Pancreas (tissue), 10 donors: ENCODE measurements at places on chromosomes 7 and 10.
A peak's percentile ranks its signal among the peaks of the same experiment; 100 is the strongest.

DNA sequence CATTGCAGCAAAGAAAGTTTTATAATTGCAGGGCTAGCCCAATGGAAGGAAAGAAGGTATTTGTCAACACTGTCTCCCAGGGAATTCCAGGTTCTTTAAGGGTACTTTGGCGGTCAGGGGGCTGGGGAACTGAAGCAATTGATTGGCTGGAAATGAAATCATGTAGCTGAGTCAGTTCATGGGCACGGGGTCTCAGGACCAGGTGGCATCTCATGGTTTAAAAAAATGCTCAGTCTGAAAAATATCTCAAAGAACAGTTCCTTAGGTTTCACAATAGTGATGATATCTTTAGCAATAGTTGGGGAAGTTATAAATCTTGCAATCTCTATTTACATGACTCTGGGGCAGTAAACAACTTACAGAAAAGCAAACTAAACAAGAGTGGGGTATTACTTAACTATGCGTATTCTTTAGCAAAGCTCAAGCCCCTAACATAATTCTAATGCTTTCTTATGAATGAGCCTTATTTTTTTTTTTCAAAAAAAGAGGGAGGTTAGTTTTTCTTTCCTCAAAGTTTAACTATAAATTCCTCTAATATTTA, 376.9 kb upstream of the NRG3 start:
- DNase-seq: no peak

- no peak for DNase-seq
Measured at GRCh38 chr7:84196084-84196503, 1.5 kb upstream of the SEMA3A start.

DNA sequence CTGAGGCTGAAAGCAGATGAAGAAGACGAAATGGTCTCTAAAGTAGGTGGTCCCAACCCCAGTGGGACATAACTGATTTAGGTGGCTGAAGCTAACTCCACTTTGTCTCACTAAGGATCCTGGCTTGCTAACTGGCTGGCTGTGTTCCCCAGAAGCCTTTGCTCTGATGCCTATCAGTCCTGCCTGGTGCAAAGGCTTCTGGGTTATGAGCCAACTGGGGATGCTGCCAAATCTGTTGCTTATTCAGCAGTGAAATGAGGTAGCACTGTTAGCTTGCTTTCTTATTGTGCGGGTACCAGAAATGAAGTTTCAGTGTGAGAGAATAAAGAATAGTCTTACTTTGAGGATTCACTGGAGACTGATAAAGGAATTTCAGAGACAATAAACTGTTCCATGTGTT, 18.1 kb downstream of the PRKG1 start:
- DNase-seq: peak; percentile 65

- DNase-seq: no peak
Measured at GRCh38 chr7:48837266-48837665, 87.1 kb upstream of the CDC14C start.

DNA sequence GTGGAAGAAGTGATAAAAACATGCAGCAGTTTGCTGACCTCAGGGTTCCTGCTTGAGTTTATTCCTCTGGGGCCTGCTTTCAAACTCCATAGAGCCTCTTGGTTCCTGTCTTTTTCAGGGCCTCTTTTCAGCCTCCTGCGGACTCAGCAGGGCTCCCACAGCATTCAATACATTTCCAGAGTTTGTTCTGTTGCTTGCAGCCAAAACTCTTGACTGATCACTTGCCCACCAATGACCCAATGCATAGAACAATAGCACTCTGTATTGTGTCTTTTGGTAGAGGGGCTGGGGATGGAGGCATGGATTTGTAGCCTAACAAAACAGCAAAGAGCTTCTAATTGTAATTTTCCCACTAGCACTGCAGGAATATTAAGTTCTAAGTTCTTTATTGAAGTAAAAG, 50.8 kb upstream of the CREB5 start:
- no peak for DNase-seq

DNA sequence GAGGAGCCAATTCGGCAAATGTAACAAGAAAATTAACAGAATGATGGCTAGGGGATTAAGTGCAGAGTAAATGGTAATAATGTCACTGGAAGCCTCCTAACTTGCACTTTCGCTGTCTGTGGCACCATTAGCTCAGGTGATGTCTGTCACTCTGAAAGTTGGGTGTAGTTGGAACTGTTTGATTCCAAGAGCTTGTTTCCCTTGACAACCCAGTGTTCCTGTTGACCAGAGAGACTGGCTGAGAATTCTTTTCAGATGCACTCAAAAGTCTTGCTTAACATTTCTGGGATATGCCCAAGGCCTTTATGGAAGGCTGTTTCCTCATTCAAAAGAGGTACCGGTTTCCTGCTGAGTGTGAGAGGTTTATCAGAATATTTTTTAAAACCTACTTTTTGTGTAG, 49.6 kb downstream of the PLPP4 start:
- no peak for DNase-seq

GRCh38 chr7:47190462-47190861, 391.4 kb downstream of the TNS3 start:
- DNase-seq: no peak

GRCh38 chr7:151687523-151688235, 168.0 kb upstream of the RHEB start:
- DNase-seq: peak; percentile 52

GRCh38 chr10:44946205-44946604, 13.4 kb upstream of the RASSF4 start:
- no peak for DNase-seq

- DNase-seq: peak; percentile 45
Measured at GRCh38 chr7:105935250-105935649, 27.8 kb upstream of the CDHR3 start.

GRCh38 chr7:134070673-134071072, 56.5 kb upstream of the LRGUK start:
- DNase-seq: no peak

GRCh38 chr10:3424111-3424851, 251.7 kb upstream of the PITRM1 start:
- DNase-seq: no peak

GRCh38 chr10:93376372-93377293, 105.5 kb downstream of the MYOF start:
- peak; percentile 48 for DNase-seq

- no peak for DNase-seq
Measured at GRCh38 chr7:143265017-143265693, 1.9 kb downstream of the GSTK1 start.

DNA sequence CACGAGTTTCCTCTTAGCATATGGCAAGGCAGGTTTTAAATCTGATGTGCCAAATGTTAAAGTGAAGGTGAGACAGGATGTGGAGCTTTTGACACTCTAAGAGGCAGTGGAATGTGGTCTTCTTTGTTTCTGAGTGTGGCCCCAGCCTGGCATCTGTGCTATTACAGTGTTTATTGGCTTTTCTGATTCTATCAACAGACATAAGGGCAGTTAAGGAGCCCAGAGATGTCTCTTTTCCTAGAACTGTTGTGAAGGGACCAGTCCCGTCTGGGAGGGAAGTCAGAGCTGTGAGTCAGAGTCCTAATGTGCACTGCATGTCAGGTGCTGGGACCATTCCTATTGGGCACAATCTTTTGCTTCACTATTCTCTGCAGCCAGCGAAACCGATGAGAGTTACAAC, 32.5 kb downstream of the TRUB1 start:
- DNase-seq: no peak

GRCh38 chr10:6207658-6208057, 4.9 kb downstream of the PFKFB3 start:
- DNase-seq: no peak

GRCh38 chr10:60082744-60083344, 176.5 kb upstream of the CCDC6 start:
- no peak for DNase-seq
